ENCODE measurements at places on chromosomes 11 and 22.

DNA sequence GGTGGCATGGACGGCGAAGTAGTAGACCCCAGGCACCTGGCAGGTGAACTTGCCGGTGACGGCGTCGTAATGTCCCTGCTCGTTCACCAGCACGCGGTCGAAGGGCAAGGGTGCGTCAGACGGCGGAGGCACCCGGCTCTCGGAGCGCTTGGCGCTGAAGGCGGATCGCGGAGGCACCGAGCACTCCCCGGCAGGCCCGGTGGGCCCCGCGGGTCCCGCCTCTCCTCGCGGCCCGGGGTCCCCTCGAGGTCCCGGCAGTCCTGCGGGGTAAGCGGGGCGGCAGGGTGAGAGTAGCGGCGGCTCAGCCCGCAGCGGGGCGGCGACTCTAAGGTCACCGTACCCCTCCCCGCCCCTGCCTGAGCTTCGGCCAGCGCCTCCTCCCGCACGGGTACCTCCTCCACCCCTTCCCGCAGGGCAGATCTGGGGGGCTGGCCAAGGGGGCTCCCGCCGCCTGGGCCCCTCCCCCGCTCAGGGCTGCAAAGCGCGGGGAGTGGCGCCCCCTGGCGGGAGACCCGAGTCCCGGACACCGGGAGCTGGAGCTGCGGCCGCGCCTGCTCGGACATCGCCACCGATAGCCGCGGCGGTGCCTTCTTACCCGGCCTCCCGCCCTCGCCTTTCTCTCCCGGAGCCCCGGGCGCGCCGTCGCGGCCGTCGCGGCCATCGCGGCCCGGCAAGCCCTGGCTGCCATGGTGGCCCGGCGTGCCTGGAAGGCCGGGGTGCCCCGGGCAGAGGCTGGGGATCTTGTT, 921 bp downstream of the C1QTNF5 start:
- no peak for DNase-seq

- peak; percentile 55 for DNase-seq
Measured at GRCh38 chr11:72223615-72224563, 678 bp upstream of the INPPL1 start.

DNA sequence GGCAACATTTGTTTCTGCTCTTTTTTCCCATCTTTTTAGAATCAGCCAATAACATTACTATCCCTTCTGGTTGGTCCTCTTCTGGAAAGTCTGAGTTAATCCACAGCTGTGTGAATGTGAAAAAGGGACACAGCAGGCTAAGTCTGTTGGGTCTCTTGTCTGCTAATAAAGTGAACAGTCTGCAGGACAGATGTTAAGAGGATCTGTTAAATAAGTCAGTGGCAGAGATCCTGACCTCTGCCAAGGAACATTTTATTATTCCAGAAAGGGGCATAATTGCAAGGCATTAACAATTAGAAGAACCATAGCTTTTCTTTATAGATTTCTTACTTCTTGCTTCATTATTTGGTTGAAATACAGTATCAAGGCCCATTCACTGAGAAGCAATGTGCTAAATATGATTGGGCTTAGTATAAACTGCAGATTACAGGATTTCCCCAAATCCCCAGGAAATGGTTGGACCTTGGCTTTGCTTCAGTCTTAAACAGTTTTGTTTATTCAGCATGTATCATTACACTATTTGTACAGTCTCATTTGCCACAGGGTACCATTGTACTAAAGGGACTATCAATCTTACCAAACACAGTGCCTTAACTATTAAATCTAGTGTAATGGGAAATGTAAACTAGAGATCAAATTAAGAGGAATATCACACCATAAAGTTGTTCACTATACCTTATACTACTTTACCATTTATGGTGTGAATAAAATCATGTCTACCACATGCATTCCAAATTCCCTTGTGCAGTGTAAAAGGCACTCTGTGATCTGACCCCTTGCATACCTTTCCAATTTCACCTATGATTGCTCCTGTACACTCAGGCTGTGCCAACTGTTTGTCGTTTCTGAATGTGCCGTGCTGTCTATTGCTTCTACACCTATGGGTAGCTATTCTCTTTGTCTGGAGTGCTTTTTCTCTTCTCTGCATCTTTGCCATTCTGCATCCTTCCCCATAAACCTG, 274.0 kb downstream of the SOX6 start:
- no peak for DNase-seq

DNA sequence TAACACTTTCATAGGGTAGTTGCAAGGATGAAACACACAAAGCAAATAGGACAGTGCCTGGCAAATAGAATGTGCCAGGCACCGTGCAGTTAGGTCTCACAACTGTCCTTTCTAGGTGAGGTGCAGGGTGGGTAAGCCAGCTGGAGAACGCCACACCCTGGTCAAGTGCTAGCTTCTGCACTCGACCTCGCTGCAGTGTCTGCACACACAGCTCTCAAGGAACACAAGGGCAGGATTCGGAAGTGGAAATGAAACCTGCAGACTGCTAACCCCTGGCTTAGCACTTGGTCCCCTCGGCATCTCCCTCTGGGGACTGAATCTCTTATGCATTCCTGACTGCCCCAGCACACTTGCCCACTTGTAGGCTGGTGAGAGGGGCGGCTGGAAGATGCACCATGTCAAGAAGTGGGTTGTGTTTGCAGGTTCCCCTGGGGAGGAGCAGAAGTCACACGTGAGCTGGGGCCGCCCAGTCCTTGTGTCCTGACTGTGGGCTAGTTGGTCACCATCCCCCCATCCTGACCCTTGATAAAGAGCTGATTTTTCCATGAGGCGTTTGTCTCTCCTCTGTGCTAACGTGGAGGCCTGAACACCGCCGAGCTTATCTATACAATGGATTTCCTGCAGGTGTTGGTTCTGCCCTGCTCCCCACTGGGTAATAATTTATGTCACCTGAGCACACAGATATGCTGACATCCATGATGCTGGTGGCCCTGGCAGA, 89.0 kb downstream of the MICAL2 start:
- DNase-seq = no peak

DNA sequence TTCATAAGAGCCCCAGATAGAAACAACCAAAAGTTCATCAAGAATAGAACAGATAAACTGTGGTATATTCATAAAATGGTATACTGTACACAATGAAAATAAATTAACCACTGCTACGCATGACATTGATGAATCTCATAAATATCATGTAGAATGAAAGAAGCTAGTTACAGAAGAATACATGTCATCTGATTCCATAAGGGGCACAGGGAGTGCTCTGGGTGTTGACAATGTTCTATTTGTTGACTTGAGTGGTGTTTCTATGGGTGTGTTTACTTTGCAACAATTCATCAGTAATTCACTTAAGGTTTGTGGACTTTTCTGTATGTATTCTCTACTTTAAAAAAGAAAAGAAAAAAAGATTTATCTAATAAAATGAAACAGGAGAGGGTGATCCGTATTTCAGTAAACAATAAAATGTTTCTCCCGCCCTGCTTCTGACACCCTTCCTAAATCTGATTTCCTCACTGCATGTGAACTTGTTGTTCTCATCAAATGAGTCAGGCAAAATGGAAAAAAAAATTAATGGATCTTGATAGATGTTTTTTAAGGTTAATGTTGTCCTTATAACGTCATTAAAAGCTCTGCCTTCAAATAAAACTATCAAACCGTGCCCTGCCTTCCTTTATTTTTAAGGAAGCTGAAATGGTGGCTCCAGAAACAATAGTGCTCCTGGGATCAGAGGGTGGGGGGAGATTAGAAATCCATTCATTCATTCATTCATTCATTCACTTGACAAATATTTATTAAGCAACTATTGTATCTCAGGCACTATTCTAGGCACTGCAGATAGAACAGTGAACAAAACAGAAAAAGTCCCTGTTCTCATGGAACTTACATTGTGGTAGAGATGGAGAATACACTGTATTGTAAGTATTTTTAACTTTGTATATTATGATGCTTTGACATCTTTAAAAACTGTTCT, 77.2 kb upstream of the CD44 start:
- DNase-seq = no peak

- DNase-seq = no peak
Measured at GRCh38 chr11:13065200-13065787, 56.2 kb downstream of the RASSF10 start.

- no peak for DNase-seq
Measured at GRCh38 chr11:13009921-13010748, 1.0 kb downstream of the RASSF10 start.

- DNase-seq = peak; percentile 2
Measured at GRCh38 chr11:60265373-60266214, 14.9 kb upstream of the MS4A4A start.

- no peak for DNase-seq
Measured at GRCh38 chr11:42036201-42036600, 576.7 kb upstream of the LRRC4C start.

GRCh38 chr11:100800202-100800601, 113.1 kb downstream of the ARHGAP42 start:
- DNase-seq = no peak

GRCh38 chr11:18705651-18706281, 7.2 kb downstream of the TMEM86A start:
- DNase-seq = no peak

DNA sequence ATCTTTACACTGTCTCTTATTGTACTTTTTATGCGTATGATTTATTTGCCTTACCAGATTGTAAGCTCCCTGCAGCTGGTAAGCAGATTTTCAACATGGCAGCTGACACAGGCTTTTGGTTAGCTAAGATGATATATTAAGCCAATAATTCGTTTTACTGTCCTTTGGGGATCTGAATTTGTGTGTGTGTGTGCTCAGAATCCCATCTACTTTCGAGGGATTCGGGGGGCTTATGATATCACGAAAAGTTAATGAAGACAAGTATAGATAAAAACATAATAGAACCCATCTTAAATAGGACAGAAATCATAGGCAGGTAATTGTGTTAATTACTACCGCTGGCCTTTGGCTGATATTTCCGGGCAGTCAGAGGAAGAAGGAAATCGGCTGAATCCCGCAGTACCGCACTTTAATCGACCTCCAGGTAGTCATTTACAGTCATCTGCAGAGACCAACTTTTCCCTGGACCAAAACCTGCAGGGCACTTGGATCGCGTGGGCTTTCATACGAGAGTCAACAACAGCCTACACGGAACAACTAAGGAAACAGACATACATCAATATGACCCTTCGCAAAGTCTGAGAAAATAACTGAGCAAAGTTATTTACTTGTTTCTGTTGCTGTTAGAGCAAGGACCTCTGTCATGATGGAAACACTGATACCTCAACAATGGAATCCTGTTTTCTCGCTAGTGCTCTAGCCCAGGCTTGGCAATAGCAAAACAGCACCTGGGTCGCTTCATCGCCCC, 802 bp downstream of the KBTBD3 start:
- no peak for DNase-seq

DNA sequence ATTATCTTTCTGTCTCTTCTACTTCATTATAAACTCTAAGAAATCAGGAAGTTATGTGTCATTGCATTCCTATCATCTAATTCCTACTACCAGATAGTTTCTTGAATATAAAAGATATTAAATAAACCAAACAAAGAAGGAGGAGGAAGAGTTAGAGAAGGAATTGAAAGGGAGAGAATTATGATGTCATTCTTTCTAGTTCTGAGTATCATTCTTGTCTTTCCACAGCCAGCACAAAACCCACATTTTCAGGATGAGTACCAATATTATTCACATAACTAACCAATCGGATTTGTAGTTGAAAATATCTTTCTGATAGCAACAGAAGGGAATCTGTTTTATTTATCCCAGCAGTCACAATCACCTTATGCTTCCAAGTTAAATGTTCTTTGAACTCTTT, 13.3 kb downstream of the MS4A13 start:
- DNase-seq = no peak

- DNase-seq = no peak
Measured at GRCh38 chr11:127338380-127339259, 338.1 kb upstream of the KIRREL3 start.

DNA sequence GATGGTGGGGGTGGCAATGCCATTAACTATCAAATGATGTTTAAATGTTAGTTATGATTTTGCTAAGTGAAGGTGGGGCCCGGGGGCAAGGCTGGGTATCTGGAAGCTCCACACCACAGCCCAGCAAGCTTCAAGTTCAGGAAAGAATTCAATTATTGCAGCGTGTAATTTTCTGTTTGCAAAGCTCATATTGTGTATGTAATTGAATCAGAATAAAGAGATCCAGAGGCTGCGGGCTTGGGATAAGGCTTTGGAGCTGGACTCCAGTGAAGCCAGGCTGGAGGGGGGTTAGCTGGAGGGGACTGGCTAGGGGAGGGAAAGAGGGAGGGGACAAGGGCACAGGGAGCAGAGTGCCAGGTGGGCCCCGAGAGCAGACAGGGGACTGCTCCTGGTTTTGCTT, 557.1 kb upstream of the CADM1 start:
- DNase-seq = no peak

DNA sequence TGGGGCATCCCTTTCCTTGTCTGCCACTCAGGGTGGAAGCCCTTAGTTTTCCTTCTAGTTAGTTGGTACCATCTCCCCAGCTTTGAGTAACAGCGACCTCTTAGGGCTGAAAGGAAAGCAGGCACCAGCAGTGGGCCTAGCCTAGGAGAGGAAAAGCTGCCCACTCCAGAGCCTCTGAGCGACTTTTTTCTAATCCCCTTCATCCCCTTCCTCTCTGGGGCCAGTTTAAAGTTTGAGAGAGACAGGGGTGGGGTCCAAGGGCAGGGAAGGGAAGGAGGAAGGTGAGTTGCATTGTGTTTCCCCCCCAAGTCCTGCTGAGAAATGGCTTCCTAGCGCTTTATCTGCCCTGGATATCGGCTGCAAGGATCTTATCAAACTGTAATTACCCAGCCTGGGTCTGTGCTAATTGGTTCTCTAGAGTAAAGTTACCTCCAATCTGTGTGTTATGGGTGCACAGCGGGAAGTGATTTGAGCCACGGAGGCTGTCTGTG, 573.9 kb upstream of the CADM1 start:
- DNase-seq = no peak

DNA sequence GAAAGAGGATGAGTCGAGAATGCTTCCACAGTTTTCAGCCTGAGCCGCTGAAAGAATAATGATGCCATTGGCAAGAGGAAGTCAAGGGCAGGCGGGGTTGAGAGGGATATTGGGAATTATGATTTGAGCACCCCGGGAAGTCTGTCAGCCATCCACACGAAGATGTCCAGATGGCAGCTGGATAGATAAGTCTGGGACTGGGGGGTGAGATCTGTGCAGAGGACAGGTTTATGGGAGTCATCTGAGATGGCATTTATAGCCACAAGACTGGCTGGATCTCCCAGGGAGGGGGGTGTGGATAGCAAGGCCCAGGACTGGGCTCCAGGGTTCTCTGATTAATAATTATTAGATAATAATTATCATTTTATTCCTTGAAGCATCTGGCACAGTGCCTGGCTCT, 5.1 kb upstream of the STIP1 start:
- DNase-seq = no peak

GRCh38 chr11:12411806-12412727, 34.7 kb downstream of the PARVA start:
- DNase-seq = peak; percentile 3

DNA sequence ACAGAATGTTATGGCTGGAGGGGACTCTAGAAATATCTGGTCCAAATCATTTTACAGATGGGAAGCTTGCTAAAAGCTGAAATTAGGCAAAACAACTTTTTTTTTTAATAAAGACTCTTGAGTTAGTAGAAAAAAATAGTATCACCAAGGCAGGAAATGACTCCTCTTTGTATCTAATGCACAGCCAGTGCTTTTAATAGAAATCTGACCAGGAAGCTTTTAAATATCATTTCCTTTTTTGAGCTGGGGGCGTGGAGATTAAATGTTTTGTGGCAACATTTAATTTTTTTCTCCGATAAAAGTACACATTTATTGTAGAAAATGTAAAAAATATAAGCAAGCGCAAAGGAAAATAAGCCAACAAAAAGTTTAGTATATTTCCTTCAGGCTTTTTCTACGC, 22.5 kb downstream of the TRAF6 start:
- DNase-seq = no peak

GRCh38 chr11:1652771-1653540, 23.4 kb downstream of the KRTAP5-5 start:
- peak; percentile 74 for DNase-seq

- no peak for DNase-seq
Measured at GRCh38 chr11:133172349-133172748, 360.0 kb downstream of the OPCML start.
